Nephron progenitor cell (in vitro differentiated cells): ENCODE measurements at places on chromosomes 13 and 19.

DNA sequence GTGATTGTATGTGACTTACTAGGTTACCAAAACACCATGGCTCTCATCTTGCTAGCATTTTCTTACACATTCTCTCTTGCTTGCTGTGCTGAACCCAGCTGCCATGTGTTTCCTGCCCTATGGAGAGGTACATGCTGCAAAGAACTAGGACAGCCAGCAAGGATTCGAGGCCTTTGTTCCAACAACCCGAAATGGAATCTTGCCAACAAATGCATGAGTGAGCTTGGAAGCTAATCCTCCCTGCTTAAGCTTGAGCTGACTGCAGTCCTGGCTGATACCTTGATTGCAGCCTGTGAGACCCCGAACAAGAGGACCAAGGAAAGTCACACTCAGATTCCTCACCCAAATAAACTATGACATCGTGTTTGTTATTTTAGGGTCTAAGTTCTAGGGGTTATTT lies 651.2 kb downstream of the SLITRK6 start:
- DNase-seq: no peak
- H3K27ac ChIP-seq: no peak overlapping the region
- peaks cover 3% of the 10 kb centered on the region for H3K4me1 ChIP-seq
- H3K27me3 ChIP-seq: no peaks in the 10 kb centered on the region
- H3K4me3 ChIP-seq: no peak overlapping the region
- H3K36me3 ChIP-seq: no peaks in the 10 kb centered on the region

- peaks cover 4% of the 10 kb centered on the region for H3K27me3 ChIP-seq
- H3K36me3 ChIP-seq: no peaks in the 10 kb centered on the region
- H3K4me1 ChIP-seq: peaks cover 7% of the 10 kb centered on the region
- peak overlapping the region; percentile 69 for H3K27ac ChIP-seq
- H3K4me3 ChIP-seq: no peak overlapping the region
- no peak for DNase-seq
These were observed 95.7 kb upstream of the SPRY2 start for GRCh38 chr13:80436571-80437169.

DNA sequence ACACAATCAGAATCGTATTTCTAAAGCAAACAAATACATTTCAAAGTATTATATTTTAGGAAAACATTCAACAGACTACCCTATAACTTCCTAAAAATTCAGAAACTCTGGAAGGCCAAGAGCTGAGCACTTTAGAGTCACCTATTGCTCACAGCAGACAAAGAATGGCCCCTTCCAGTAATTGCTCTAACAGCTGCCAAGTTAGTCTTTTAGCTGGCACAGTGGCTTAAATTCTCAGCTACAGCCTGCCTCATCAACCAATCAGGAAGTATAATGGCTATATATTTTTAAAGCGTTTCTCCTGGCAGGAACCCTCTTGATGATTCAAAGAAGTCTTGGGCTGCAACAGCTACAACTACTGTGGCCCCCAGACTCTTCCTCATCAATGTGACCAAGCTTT lies 14.9 kb upstream of the SLITRK5 start:
- no peak overlapping the region for H3K4me3 ChIP-seq
- H3K36me3 ChIP-seq: no peaks in the 10 kb centered on the region
- no peak overlapping the region for H3K27ac ChIP-seq
- DNase-seq: no peak

- H3K36me3 ChIP-seq: no peaks in the 10 kb centered on the region
- H3K27ac ChIP-seq: no peak overlapping the region
- peaks cover 4% of the 10 kb centered on the region for H3K27me3 ChIP-seq
- H3K4me3 ChIP-seq: no peak overlapping the region
These were observed 1463.4 kb upstream of the PCDH20 start for GRCh38 chr13:62879071-62879470.

- no peaks in the 10 kb centered on the region for H3K4me1 ChIP-seq
- DNase-seq: no peak
- no peak overlapping the region for H3K4me3 ChIP-seq
- no peaks in the 10 kb centered on the region for H3K36me3 ChIP-seq
These were observed 780.5 kb upstream of the ARGLU1 start for GRCh38 chr13:107348471-107348870.

DNA sequence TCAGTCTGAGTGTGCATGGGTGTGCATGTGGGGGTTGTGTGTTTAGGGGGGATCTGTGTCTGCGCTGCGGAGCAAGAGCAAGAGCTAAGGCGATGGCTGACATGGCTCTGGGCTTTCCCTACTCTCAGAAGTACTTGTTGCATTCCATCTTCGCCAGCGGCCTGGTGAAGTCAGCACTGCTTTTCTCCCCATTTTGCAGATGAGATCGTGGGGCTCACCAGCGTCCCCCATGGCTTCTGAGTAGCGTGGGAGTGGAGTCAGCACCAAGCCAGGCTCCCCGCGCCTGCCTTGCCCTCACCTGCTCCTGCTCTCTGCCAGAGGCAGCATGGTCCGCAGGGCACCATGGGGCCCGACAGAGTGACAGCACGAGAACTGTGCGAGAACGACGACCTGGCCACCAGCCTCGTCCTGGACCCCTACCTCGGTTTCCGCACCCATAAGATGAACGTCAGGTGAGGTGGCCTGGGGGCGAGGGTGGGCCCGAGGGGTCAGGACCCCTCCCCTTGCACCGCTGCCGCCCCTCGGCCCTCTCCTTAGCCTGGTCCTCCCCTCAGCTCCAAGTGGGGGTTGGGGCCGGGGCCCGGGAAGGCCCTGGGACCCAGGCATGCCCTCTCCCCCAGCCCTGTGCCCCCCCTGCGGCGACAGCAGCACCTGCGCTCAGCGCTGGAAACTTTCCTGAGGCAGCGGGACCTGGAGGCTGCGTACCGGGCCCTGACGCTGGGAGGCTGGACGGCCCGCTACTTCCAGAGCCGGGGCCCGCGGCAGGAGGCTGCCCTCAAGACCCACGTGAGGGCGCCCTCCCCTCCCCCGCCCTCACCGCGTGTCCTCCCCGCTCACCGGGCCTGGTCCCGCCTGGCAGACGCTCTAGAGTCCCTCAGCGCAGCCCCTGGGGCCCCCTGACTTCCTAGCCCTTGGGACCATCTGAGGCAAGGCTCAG lies 2.2 kb downstream of the KMT5C start:
- peaks cover 29% of the 10 kb centered on the region for H3K36me3 ChIP-seq
- DNase-seq: no peak
- no peak overlapping the region for H3K27ac ChIP-seq

DNA sequence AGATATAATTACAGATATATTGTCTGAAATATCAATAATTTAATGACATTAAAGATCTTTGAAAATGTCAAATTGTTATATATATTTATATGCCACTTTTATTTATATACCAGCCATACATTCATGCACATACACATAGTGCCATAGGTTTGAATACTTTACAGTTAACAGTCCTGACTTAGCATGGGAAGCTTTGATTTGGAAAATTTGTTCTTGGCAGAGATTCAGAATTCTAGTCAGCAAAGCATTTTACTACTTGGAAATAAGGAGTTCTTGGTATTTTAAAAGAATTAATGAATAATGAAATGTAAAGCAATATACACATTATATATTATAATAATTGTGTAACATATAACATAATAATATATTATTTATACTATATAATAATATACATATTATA lies 277.0 kb upstream of the PCDH20 start:
- H3K27me3 ChIP-seq: peaks cover 2% of the 10 kb centered on the region
- H3K4me3 ChIP-seq: no peak overlapping the region
- H3K27ac ChIP-seq: no peak overlapping the region
- H3K36me3 ChIP-seq: no peaks in the 10 kb centered on the region

GRCh38 chr13:25375727-25376358 lies 4.1 kb downstream of the ATP8A2 start:
- H3K27me3 ChIP-seq: peaks cover 50% of the 10 kb centered on the region
- DNase-seq: peak; percentile 31

DNA sequence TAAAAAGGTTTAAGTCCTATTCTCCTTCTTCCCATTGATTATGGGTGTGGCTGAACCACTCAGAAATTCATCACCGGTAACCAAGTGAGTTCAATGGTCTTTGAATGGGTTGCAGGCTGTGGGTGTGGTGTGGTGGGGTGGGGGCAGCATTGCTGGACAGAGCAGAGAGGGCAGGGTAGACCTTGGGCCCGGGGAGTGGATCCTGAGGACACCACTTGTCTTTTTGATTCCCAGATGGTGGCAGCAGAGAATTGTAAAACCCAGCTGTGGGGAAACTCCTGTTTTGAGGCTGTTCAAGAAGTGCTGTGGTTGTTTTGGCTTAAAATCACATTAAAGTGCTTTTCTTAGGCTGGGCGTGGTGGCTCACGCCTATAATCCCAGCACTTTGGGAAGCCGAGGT lies 45.8 kb upstream of the RGCC start:
- peaks cover 13% of the 10 kb centered on the region for H3K4me1 ChIP-seq
- peak; percentile 7 for DNase-seq
- H3K36me3 ChIP-seq: no peaks in the 10 kb centered on the region
- no peak overlapping the region for H3K27ac ChIP-seq

- H3K4me3 ChIP-seq: no peak overlapping the region
- H3K27me3 ChIP-seq: peaks cover under 1% of the 10 kb centered on the region
- no peaks in the 10 kb centered on the region for H3K36me3 ChIP-seq
- peaks cover 12% of the 10 kb centered on the region for H3K4me1 ChIP-seq
- DNase-seq: no peak
These were observed 908.9 kb upstream of the MIR17HG start for GRCh38 chr13:90438576-90438975.

DNA sequence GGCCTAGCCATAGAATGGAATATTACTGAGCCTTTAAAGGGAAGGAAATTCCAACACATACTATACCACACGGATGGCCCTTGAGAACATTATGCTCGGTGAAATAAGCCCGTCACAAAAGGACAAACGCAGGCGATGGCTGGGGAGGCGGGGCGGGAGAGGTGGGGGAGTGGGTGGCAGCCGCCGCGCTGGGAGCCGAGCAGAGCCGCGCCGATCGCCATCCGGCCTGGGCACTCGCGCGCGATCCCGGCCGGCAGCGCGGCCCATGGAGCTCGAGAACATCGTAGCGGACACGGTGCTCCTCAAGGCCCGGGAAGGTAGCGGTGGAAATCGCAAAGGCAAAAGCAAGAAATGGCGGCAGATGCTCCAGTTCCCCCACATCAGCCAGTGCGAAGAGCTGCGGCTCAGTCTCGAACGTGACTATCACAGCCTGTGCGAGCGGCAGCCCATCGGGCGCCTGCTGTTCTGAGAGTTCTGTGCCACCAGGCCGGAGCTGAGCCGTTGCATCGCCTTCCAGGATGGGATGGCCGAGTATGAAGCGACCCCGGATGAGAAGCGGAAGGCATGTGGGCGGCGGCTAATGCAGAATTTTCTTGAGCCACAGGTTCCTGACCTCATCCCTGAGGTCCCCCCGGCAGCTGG lies 140.1 kb downstream of the ZDHHC20 start:
- H3K4me3 ChIP-seq: no peak overlapping the region
- no peak for DNase-seq
- peaks cover 13% of the 10 kb centered on the region for H3K27me3 ChIP-seq
- H3K4me1 ChIP-seq: peaks cover 11% of the 10 kb centered on the region
- no peak overlapping the region for H3K27ac ChIP-seq

DNA sequence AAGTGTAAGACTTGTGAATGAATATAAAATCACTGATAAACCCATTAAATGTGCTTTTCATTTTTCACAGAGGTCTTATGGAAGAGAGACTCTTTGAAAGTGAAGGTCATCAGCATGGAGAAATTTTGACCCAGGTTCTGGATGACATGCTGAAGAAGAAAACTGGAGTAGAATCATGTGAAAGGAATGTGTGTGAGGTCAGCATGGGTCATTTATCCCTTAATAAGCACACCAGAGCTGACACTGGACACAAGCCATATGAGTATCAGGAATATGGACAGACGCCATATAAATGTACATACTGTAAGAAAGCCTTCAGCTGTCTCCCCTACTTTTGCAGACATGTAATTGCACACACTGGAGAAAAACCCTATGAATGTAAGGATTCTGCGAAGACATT lies 29.0 kb downstream of the ZNF20 start:
- no peak overlapping the region for H3K4me3 ChIP-seq
- H3K27ac ChIP-seq: no peak overlapping the region
- peaks cover 89% of the 10 kb centered on the region for H3K36me3 ChIP-seq

GRCh38 chr19:29971002-29971401 lies 29.0 kb downstream of the URI1 start:
- no peak for DNase-seq
- no peak overlapping the region for H3K4me3 ChIP-seq
- peaks cover 15% of the 10 kb centered on the region for H3K36me3 ChIP-seq
- peaks cover 30% of the 10 kb centered on the region for H3K4me1 ChIP-seq
- H3K27ac ChIP-seq: no peak overlapping the region

GRCh38 chr13:41960211-41960636 lies 685 bp downstream of the VWA8 start:
- H3K27ac ChIP-seq: peak overlapping the region; percentile 79
- H3K4me1 ChIP-seq: peaks cover 33% of the 10 kb centered on the region
- no peaks in the 10 kb centered on the region for H3K36me3 ChIP-seq
- DNase-seq: peak; percentile 9
- peaks cover 3% of the 10 kb centered on the region for H3K27me3 ChIP-seq

DNA sequence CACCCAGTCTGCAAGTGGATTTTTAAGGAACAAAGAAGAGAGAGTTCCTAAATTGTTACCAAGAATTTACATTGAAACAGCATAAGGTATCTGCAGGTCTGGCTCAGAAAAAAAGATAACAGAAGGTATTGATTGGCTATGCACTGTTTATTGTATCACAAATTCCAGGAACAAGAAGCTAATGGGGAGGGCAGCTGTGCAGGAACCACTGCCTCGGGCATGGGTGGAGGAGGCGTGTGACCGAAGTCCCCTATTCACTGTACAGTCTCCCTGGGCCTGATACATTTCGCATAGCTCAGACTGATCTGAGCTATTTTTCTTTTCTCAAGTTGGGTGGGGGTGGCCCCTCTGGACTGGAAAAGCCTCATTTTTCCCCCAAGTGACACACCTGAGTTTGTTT lies 11.7 kb downstream of the NECTIN2 start:
- H3K4me3 ChIP-seq: no peak overlapping the region
- DNase-seq: no peak
- no peak overlapping the region for H3K27ac ChIP-seq
- H3K27me3 ChIP-seq: no peaks in the 10 kb centered on the region

DNA sequence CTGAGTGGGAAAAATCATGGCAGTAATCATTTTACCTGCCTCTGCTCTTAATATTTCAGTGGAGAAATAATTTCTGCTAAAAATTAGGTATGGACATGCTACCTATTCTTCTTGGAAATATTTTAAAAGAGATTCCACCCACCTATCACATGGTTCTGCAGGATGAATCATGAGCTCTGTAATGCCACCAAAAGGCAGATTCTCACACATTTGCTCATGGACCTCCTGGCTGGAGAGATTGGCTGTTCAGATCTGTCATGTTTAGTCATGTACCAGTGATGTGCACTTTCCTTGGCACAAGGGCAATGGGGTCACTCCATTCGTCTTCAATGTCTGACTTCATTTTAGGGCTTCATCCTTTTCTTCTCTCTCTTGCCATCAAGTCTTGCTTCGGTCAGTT lies 101.8 kb upstream of the MBNL2 start:
- H3K4me1 ChIP-seq: peaks cover 28% of the 10 kb centered on the region
- H3K4me3 ChIP-seq: no peak overlapping the region
- H3K27me3 ChIP-seq: no peaks in the 10 kb centered on the region
- no peaks in the 10 kb centered on the region for H3K36me3 ChIP-seq
- H3K27ac ChIP-seq: no peak overlapping the region

GRCh38 chr13:93264876-93265275 lies 38.3 kb downstream of the GPC6 start:
- H3K36me3 ChIP-seq: no peaks in the 10 kb centered on the region
- no peak overlapping the region for H3K27ac ChIP-seq
- peaks cover 21% of the 10 kb centered on the region for H3K4me1 ChIP-seq
- no peak for DNase-seq
